Mesothelial cell of epicardium (in vitro differentiated cells): ENCODE measurements at places on chromosomes 5 and 9.
A peak's percentile ranks its signal among the peaks of the same experiment; 100 is the strongest.

- no peak for DNase-seq
These were observed 12.7 kb downstream of the ABLIM3 start for GRCh38 chr5:149153751-149154610.

DNA sequence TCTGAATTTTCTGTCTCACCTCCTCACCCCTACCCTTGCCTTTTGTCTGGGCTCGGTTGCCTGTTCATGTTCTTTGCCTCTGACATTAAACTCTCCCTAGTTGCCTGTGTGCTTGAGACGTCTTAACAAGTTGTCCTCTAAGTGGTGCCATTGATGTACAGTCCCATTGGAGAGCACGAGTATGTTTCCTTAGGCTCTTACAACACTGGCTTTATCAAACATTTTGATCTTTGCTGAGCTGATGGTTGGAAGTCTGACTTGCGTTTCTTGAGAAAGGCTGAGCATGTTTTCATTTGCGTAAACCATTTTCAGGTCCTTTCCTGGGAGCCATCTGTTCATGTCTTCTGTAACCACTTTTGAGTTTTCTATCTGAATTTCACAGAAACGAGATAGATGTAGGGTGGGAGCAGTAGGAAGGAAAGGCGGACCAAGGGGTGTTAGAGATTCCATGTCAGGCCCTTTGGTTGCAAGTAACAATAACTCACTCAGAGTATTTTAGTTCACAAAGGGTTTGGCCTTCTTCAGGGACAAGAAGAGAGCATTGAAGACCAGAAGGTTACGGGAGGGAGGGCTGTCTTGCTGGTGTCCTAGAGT is 35.4 kb downstream of the OTULIN start:
- no peak for DNase-seq

- no peak for DNase-seq
These were observed 15.4 kb downstream of the SEMA6A start for GRCh38 chr5:116559239-116559638.

GRCh38 chr9:125747053-125747764 is at the start of gene PBX3:
PBX3 (plus strand) TSS chr9:125747373.
- peak; percentile 48 for DNase-seq

DNA sequence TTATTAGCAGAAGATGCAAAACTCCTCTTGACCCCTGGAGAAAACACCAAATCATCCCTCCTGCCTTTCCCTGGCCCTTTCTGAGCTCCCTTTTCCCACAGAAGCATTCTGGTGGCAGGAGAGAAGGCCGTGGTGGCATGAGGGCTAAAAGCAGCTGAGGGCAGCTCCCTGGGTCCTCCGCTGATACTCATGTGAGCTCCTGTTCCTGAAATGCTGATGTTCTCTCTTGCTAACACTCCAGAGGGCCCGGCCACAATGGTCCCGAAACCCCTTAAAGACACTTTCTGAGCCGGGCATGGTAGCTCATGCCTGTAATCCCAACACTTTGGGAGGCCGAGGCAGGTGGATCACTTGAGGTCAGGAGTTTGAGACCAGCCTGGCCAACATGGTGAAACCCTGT is 183.1 kb downstream of the HSPA4 start:
- no peak for DNase-seq

DNA sequence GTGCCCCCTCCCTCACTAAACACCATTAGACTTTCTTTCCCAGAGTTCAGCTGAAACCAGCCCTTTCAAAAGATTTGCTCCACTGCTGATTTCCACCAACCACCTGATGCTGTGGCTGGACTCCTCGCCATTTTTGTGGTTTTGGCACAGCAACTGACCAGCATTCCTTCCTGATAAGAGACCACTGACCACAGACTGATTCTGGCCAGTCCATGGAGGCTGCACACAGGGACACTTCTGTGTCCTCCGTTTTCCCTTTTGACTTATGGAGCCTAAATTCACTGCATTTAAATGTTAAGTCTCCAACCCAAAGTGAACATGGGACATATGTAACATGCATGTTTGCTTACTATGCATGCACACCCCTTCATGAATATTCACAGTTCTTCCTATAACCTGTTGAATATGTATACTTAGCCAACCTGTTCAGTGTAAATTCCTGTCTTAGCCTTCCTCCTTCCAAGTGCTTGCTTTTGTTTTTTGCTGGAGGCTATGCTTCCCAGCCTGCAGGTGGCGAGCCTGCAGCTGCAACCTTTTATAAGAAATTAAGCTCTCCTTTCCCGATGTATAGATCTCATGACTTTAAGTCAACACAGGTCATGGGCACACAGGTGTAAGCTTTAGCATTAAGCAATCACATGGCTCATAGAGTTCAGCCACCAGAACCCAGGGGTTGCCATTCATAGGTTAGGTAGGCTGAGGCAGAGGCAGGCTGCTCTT is 78.7 kb downstream of the ACTL7B start:
- DNase-seq: no peak

DNA sequence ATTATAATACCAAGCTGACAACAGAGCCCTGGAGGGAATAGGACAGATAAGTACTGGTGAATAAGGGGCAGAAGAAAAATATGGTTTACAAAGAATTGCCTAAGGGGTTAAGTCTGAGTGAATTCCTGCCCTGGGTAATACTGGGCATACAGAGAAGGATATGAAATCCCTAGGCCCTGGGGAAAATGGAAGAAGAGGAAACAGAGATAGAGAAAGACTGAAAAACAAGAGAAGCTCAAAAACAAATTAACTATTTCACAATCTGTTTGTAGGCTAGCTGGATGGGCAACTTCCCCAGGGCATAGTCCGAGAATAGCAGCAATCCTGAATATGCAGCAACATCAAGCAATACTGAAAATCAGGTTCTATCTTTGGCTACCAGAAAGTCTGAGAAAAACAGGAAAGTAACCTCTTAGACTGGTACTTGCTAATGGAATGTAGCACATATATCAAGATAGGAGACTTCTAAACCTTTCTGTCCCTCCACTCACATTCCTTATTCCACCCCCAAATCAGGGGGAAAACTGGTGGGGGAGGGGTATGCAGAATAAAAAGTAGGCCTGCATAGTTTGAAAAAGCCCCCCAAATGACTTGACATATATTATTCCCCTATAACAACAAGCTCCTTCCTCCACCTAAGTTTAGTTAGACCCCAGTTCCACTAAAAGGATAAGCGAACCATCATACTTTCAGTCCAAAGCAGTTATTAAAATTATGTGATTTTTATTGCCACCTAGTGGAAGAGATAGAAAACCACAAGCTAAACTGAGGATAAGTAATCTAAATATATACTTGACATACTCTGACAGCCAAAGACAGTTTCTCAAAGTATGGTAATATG is 20.6 kb downstream of the SLC38A9 start:
- DNase-seq: no peak

- DNase-seq: no peak
These were observed 288.7 kb downstream of the CSNK1G3 start for GRCh38 chr5:123800640-123801039.

DNA sequence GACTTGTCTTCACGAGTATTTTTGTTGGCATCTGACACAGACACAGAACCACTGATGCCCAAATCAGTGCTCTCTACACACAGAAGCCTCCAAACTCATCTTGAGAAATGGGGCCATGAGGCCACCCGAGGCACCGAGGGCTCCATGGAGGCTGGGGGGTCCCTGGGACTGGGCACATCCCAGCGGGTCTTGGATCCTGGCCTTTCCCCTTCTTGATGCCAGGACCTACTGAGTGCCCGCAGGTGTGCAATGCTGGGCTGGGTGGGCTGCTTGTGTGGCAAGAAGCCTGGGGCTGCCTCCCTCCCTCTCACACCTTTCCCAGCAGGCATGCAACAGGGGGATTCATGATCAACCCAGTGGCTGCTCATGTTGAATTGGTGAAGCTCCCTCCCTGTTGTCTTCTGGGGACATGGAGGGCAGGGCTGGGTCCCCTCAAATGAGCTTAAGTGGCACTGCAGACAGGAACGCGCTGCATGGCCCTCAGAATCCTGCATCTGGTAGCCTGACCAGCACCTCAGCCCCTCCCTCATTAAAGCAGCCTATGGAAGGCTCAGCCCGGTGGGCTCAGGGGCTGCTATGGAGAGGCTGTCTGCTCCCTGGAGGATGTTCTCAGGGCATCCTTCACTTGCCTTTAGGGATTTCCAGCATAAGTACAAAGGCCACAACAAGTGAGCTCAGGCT is 63.7 kb upstream of the SIMC1 start:
- no peak for DNase-seq

DNA sequence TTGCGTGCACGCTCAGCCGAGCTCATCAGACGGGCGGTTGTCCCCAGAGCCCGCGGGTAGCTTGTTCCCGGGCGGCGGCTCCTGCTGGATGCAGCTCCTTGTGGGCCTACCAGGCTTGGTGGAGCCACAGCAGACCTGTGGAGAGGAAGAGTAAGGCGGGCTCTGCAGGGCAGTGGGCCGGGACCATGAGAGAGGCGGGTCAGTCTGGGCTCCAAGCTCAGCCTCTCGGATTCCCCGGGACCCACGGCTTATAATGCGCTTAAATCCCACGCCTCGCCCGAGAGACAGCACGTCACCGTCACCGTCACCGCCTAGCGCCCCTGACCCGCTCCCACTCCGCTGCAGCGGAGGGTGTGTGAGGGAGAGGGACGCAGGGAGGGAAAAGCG is 1.9 kb upstream of the ANKRD18A start:
- DNase-seq: no peak

- DNase-seq: no peak
These were observed 217.9 kb downstream of the SREK1 start for GRCh38 chr5:66362046-66362445.

DNA sequence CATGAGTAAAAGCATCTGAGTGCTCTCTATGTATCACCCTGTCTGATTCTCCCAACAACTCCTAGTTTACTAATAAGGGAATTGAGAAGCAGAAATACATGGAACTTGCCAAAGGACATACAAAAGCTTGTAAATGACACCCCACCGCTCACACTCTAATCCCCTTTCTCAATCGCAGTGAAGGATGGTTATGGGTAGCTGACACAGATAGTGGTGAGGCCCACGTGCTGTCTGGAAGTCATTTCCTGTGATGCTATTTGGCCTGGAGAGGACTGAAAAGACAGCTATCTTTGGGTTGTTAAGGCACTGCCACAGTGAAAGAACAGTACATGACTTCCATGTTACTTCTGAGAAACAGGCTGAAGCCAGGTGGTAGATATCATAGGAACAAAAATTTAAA is 117.0 kb downstream of the GLIS3 start:
- DNase-seq: no peak

GRCh38 chr9:20835377-20836286 is 151.6 kb downstream of the FOCAD start:
- DNase-seq: no peak

DNA sequence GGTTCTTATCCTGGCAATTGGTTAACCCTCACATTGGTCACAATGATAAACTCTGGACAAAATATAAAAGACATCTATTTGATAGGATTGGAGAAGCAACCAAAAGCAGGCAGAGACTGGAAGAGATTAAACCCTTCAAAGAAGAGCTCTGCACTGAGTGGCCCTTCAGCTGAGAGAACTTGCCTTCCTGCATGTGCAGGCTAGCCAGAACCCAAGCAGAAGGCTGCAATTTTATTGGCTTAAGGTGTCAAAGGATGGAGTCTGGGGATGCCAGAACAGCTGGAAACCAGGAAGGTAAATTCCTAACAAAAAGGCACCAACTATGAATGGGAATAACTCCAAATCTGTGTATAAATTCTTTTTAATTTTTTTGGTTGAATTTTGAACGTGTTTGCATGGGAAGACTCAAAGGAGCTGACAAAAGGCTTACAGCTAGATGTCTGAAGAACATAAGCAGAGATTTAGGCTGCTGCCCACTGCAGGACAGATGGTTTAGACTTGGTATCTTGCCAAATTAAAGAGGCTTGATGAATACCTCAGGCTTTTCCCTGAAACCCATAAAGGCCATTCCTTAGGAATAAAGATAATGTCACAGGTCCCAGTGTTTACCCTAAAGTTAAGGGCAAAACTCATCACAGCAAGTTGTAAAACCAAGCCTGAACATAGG is 66.3 kb downstream of the NR2F1 start:
- no peak for DNase-seq

DNA sequence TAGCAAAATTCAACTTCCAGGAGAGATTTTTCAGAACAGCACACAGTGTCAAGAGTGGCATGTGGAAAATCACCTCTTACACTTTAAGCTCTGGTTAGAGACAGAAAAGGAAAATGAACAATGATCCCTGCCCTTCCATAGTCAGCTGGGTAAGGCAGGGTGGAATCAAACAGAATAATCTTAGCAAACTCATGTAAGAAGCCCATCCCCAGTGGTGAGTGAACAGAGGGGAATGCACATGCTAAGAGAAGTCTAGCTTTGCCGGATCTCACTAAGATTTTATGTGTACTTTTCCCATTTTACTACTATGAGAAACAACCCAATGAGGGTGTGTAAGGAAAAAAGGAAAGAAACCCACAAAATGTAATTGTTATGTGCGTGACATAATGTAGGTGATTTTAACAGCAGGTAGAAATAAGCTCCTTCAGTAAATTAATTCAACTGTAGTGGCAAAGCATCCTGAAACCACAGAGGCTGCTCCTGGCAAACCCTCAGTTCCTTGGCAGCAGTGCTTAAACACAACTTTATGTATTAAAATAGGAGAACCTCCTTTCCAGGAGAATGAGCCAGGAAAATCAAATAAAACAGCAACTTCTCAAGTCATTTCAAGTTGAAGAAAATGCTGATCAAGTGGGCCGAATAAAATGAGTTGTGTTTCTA is 366.0 kb upstream of the TRPC7 start:
- no peak for DNase-seq

DNA sequence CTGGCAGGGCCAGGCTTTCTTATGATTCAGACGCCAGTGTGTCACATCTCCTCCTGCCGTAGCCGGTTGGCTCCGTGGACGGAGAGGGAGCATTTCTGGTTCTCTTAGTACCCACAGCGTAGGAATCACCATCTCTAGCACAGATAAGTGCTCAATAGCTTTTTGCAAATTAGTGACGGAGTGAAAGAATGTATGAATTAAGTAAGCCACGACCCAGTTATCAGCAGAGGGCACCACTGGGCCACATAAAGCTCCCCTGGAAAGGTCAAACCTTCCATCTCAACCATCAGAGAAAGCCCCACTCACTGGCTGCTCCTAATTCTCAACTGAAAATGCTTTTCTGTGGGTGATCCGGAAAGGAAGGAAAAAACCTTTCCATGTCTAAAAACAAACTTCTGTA is 317.0 kb upstream of the ADCY2 start:
- no peak for DNase-seq

GRCh38 chr9:73344060-73344459 is 192.4 kb downstream of the ANXA1 start:
- DNase-seq: no peak

DNA sequence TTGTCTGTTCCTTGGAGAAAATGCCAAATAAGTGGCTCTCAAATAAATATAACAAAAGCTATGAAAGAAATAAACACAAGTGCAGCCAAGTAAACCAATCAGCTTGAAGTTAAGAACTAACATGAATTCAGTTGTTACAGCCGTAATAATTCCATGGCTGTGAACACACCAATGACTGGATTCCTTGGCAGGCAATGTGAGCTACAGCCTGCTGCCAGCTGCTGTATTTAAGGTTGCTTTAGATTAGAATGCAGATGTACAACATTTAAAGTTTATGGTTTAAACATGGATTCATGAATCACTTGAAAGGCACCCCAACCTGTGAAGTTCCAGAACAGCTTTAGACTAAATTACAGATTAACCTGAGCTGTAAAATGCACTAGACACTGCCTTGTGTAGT is 626.4 kb upstream of the SEMA6A start:
- DNase-seq: no peak

GRCh38 chr5:10620346-10620745 is 56.5 kb downstream of the ANKRD33B start:
- no peak for DNase-seq

GRCh38 chr9:87725356-87725899 is 491 bp upstream of the CTSL start:
- no peak for DNase-seq

- no peak for DNase-seq
These were observed 48.9 kb downstream of the TMOD1 start for GRCh38 chr9:97550386-97550785.
